ENCODE measurements at places on chromosomes 16 and 17. TPM values are rescaled to one million over a fixed set of nuclear protein-coding genes. Genes with fewer than 3 reads are reported as not detected.
A peak's percentile ranks its signal among the peaks of the same experiment; 100 is the strongest.

- H3K27me3 ChIP-seq = no peaks in the 10 kb centered on the region
- no peak overlapping the region for H3K27ac ChIP-seq
- H3K4me1 ChIP-seq = peaks cover 49% of the 10 kb centered on the region
- no peak overlapping the region for H3K4me3 ChIP-seq
- DNase-seq = no peak
These were observed 4.5 kb upstream of the CA4 start for GRCh38 chr17:60145006-60145935.

GRCh38 chr16:49556606-49557446 is 183.2 kb downstream of the C16orf78 start:
- no peaks in the 10 kb centered on the region for H3K36me3 ChIP-seq
- no peak overlapping the region for H3K27ac ChIP-seq
- peaks cover 6% of the 10 kb centered on the region for H3K4me1 ChIP-seq
- 0 out of 2 replicates have a peak overlapping the region, but pooled peaks have one; percentile 1 for H3K4me3 ChIP-seq

GRCh38 chr17:42669977-42670788 is 6.6 kb downstream of the PLEKHH3 start:
- H3K4me1 ChIP-seq = peaks cover 6% of the 10 kb centered on the region
- no peak for DNase-seq
- peaks cover 2% of the 10 kb centered on the region for H3K36me3 ChIP-seq
- no peaks in the 10 kb centered on the region for H3K27me3 ChIP-seq
- no peak overlapping the region for H3K27ac ChIP-seq
- no peak overlapping the region for H3K4me3 ChIP-seq

- H3K4me3 ChIP-seq = no peak overlapping the region
- no peak overlapping the region for H3K27ac ChIP-seq
- no peak for DNase-seq
- H3K4me1 ChIP-seq = peaks cover 8% of the 10 kb centered on the region
- peaks cover 8% of the 10 kb centered on the region for H3K36me3 ChIP-seq
These were observed 12.2 kb downstream of the ADGRG1 start for GRCh38 chr16:57640612-57641011.

KCNAB3 gene
- total RNA-seq = 2.0 TPM

NPB gene
- total RNA-seq = 0.68 TPM

TRPV3 gene
- 8.9 TPM for total RNA-seq

All from Caco-2 (cell line).